ENCODE measurements at places on chromosomes 2 and 18. TPM values are rescaled to one million over a fixed set of nuclear protein-coding genes. Genes with fewer than 3 reads are reported as not detected.

The TAF1B gene
- total RNA-seq, result 5.7 TPM

The PHOSPHO2 gene
- 2.1 TPM for total RNA-seq

The C2orf72 gene
- 125 TPM for total RNA-seq

The GNLY gene
- 0.68 TPM for total RNA-seq

The TOGARAM2 gene
- total RNA-seq, result 0.78 TPM

The ANKRD23 gene
- total RNA-seq, result 4.4 TPM

The CCDC178 gene
- total RNA-seq, result not detected

The CMPK2 gene
- 3.2 TPM for total RNA-seq

The PARD3B gene
- total RNA-seq, result 9.3 TPM

The NMUR1 gene
- 0.30 TPM for total RNA-seq

The IL1R2 gene
- 12.0 TPM for total RNA-seq

The GPR55 gene
- total RNA-seq, result not detected

The LRRC30 gene
- total RNA-seq, result not detected

The KRTCAP3 gene
- 7.1 TPM for total RNA-seq

The LRPPRC gene
- 38.4 TPM for total RNA-seq

The SH3RF3 gene
- 1.1 TPM for total RNA-seq

The RGPD4 gene
- total RNA-seq, result not detected

The FZD7 gene
- 0.75 TPM for total RNA-seq

The SGO2 gene
- 0.50 TPM for total RNA-seq

The SLC5A7 gene
- not detected for total RNA-seq

The NOL4 gene
- total RNA-seq, result 2.8 TPM
